Fibroblast of skin of right biceps (primary cell): ENCODE measurements at places on chromosomes 6 and 20.

DNA sequence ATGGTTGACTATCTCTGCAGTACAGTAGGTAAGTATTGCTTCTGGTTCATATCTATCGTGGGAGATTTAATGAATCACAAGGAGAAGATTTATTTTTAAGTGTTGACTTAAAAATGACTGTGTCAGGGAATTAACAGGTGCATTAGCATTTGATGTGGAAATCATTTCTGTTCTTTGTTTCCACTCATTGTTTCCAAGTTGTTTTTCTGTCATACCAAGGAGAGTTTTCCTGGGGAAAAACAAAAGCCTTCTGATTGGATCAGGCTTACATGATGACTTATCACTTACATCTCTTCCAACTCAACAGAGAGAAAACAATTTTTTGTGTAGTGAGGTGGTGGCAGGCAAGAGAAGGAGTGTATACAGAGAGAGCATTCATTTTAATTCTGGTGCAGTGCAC lies 686.4 kb downstream of the HTR1B start:
- DNase-seq = no peak

DNA sequence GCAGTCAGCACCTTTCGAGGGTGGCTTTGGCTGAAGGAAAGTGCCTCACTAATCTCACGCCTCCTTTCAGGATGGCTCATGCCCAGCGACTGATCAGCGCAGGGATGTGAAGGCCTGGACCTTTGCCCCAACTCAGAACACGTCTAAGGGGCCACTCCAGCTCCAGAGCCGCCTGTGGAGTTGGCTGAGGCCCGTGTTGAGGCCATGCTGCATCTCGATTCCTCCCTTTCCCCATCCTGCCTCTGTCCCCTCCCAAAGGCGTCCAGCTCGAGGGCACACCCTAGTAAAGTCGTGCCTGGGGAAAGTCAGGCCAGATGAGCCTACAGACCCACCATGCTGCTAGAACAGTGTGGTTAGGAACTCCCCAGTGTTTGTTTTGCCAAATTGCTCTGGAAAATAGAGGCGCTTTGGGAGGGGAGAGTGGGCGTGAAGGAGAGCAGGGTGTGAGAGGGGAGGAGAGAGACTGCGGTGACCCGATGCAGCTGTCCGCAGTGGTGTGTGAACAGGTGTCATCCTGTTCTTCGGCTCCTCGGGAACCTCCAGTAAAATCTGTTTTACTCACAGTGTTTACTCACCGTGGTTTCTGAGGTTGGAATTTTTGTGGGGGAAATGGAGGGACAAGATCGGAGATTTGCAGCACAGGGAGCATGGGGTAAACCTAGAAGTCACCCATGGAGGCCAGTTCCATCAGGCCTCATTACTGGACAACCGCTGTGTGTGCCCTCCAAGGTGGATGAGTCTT lies 85.0 kb upstream of the PMEPA1 start:
- peak; percentile 47 for DNase-seq

DNA sequence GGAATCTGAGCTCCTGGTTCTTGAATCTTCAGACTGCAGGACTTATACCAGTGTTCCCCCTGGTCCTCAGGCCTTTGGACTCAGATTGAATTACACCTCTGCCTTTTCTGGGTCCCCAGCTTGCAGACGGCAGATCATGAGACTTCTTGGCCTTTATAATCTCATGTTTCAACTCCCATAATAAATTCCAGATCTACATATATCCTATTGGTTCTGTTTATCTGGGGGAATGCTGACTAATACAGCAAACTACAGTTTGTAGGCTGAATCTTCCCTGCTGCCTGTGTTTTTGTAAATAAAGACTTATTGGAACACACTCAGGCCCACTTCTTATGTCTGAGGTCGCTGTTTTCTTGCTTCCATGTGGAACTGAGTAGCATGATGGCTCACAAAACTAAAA lies 184.7 kb downstream of the HDGFL1 start:
- DNase-seq = peak; percentile 50

DNA sequence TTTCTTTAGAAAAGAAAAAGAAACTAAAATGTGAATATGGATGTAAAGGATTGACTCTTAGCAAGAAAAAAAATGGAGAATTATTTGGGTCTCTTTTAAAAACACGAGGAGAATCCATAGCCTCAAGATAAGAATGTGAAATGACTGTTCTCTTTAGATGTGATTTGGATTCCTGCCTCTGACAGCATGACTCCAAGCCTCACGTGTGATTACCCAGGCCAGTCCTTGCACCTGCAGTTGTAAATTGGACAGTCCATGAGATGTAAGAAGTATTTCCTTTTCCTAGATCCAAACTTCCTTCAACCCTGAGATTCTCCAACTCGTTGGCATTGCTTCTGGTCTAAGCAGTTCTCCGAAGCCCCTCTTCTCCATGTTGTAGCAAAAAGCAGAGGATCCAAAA lies 31.9 kb downstream of the SLC2A12 start:
- DNase-seq = no peak

- peak; percentile 56 for DNase-seq
Observed at GRCh38 chr6:56862415-56863175, 92.3 kb upstream of the BEND6 start.

GRCh38 chr20:31747640-31748039 lies 8.6 kb downstream of the TPX2 start:
- peak; percentile 72 for DNase-seq

- no peak for DNase-seq
Observed at GRCh38 chr6:21082091-21082490, 511.5 kb upstream of the SOX4 start.

DNA sequence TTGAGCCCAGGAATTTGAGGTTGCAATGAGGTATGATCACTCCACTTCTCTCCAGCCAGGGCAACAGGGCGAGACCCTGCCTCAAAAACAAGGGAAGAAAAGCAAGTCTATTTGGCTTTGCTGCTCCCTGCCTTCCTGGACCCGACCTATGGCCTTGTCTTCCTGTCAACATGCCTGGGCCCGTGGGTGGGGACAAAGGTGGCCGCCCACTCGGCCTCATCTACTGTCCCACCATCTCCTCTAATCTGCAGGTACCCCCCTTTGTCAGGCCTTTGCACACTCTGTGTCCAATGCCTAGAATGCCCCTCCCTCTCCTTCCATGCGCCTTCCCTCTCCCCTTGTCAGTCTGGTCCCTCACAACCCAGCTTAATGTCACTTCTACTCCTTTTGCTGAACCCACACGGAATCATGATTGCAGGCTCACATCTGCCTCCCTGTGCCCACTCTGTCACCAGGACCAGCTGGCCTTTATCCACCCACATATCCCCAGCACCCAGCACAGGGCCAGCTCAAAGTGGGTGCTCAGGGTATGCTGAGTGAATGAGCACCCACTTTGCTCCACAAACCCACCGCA lies 40.3 kb downstream of the MDFI start:
- no peak for DNase-seq

DNA sequence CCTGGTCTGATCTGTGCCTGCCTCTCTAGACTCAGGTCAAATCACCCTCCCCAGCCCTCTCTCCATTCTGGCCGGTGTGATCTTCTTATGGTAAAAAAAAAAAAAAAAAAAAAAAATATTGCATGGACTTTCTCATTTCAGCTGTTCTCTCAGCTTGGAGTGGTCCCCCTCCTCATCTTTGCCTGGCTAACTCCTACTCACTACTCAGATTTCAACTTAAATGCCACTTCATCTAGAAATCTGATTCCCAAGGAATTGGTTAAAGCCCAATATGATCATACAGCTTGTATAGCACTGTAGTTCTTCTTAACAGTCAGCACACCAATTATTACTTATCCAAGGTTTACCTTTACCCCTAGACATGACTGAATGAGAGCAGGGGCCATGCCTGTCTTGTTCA lies 105.9 kb upstream of the CARMIL1 start:
- peak; percentile 32 for DNase-seq

DNA sequence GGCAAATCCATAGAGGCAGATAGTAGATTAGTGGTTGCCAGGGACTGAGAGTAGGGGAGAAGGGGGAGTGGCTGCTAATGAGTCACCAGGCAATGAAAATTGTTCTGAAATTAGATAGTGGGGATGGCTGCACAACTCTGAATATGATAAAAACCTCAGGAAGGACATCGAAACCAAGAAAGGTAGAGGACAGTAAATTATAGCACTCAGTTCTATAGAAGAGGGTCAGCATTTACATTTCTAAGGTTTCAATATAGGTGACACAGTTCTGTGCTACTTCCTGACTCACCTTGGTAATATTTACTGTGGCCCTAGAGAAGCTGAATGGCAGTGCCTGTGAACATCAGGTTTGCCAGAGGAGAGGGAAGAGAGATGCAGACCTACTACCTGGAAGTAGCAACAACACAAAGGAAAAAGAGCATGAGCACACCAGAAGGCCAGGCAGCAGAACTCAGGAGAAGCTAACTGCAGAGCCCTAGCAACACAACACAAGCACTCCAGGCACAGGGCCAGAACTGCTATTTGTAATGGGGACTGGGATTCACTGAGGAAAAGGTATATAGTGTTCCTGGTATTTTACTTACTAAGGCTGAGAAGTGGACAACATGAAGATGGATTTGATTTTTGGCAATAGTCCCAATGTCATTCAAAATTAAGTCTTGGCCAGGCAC lies 75.9 kb downstream of the PLCG1 start:
- DNase-seq = peak; percentile 45

DNA sequence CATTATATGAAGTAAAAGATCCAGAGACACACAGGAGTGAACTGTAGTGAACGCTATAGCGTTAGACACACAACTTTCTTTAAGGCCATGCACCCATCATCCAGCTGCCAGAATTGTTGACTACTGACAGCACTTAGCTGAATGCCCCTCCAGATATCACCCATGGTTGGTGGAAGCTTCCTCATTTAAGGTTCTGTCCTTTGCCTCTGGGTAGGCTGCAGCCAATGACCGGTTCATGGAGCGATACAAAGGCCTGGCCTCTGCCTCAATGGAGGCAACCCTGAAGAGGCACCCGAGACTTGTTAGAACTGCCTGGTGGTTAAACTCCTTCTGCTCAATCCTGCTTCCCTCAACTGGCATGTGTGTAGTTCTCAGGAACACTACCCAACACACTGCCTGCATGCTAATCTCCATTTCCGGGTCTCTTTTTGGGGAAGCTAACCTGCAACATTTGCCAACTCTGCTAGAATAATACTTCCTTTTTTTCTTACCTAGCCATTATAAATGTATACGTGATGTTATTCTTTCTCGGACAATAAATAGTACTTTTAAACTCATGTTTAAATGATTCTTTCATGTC lies 49.8 kb upstream of the THEMIS start:
- DNase-seq = no peak

DNA sequence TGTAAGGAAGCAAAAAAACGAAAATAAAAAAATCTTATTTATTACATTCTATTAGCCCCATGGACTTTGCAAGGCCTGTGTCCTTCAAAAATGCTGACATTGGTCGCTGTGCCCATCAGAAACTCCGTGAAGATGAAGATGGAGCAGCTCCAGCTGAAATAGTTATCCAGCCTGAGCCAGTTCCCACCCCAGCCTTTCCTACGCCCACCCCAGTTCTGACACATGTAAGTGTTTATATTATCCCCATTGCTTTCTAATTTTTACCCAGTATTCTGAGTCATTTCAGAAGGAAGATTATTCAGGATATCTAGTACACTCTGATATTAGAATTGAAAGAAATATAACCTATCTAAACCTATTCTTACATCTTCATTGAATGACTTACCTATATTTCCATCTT lies 217.7 kb downstream of the ARHGAP18 start:
- peak; percentile 34 for DNase-seq

GRCh38 chr6:12097791-12098190 lies 85.7 kb downstream of the HIVEP1 start:
- DNase-seq = peak; percentile 66

GRCh38 chr6:111764238-111765175 lies 108.7 kb downstream of the FYN start:
- peak; percentile 31 for DNase-seq

- no peak for DNase-seq
Observed at GRCh38 chr6:41326092-41326491, 9.3 kb upstream of the NCR2 start.

GRCh38 chr6:7080311-7080710 lies 27.4 kb upstream of the RREB1 start:
- DNase-seq = no peak

DNA sequence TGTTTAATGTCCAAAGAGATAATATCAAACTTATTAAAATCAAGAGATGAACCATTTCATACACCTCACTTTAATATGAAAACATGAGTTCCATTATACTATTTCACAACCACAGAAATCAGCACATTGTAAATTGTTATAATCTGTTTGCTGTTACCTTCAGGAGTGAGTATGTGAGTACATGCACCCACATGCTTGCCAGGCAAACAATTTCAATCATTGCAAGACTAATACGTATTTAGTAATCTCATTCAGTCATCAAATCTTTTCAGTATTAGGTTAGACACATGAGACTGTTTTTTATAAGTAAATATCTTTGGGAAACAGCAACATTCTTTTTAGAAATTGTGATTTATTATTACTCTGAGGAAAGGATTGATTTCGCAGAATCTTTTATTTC lies 9.3 kb upstream of the EPM2A start:
- no peak for DNase-seq

DNA sequence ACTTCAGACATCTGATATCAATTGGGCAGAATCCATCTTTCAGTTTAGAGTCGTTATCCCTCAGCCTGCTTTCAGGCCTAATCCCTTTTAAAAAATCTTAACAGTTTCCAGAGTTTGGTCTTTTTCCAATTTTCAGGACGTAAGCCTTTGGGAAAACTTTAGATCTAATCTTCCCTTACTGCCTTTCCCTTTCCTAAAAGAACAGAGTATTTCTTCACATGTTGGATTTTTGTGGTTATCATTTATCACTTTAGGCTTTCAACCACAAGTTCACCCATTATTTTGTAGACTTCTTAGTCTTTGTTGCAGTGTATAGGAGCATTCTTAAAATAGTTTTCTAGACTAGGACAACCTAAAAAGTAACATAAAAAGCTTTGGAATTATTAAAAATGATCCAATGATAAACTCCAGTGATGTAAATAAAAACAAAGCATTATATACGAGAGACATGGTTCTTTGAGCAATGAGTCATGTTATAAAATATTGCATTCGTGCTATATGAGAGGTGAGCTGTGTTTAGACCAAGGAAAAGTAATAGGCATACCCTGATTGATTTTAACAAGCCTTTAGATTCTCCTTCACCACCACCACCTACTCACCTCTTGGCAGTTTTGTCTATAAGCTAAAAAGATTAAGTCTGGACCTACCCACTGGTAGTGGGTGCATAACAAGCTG lies 90.4 kb upstream of the MCHR2 start:
- DNase-seq = peak; percentile 95

DNA sequence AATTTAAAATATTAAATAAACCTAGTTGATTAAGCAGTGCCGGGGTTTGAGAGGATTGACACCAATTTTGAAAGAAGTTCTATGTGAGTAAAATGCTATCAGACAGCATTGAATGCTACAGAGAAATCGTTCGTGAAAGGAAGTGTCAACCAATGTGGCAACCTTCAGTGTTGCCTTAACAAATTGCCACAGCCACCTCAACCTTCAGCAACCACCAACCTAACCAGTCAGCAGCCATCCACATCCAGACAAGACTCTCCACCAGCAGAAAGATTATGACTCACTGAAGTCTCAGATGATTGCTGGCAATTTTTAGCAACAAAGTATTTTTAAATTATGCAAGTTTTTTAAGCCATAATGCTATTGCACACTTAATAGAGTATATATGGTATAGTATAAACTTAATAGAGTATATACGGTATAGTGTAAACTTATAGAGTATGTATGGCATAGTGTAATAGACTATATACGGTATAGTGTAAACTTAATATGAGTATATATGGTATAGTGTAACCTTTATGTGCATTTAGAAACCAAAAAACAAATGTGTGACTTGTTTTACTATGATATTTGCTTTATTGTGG lies 65.3 kb upstream of the ID4 start:
- peak; percentile 80 for DNase-seq
